ENCODE measurements at places on chromosomes 3 and 15.

DNA sequence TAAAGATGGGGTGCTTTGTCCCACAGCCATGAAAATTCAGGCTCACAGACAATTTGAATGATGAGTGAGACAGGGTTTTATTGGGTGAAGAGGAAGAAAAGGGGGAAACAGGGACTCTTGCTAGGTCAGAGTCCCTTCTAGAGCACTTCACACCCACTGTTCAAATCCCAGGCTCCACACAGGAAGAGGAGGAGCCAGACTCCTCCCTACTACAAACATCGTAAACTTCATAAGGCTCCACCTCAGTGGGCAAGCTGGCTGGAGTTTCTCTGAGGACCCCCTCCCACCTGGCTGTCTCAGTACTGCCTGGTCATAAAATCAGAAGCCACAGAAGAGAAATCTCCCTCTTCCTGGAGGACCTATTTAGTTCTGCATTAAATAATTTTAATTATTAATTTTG is 80.3 kb upstream of the KCNMB2 start:
- DNase-seq, result no peak

GRCh38 chr3:138888560-138888959 is 53.8 kb upstream of the PIK3CB start:
- no peak for DNase-seq

- DNase-seq, result no peak
These were observed 83.7 kb upstream of the IL12A start for GRCh38 chr3:159904911-159905310.

DNA sequence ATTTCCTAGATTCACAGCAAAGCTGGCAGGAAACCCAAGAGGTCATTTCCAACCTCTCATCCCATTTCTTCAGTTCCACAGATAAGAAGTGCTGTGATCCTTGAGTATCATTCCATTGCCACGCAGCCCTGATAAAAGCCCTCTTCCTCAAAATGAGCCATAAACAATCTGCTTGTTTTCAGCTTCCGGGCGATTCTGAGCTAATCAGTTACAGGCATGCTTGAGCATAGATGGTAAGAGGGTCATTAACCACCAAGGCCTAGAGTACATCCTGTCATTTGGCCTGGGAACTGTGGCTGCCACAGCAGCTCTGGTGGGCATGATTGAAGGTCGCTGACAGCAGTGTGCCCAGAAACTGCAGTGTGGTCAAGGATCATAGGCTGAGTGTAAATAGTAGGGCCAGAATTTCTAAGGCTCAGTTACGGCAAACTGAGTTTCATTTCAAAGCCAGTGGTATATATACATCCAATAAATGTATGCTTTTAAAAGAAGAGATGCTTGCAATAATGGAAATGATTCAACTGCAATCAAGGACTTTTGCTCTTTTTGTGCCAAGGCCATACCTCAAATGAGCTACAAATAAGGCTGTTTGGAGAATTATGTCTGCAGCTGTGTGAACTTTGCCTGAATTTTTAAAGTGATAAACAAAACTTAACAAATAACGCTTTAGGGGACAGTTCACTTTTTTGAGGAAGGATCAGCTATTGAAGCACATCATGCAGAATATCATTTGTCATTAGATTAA is 47.3 kb downstream of the P3H2 start:
- DNase-seq, result no peak

- no peak for DNase-seq
These were observed 51.3 kb downstream of the SMAD3 start for GRCh38 chr15:67116742-67117141.

DNA sequence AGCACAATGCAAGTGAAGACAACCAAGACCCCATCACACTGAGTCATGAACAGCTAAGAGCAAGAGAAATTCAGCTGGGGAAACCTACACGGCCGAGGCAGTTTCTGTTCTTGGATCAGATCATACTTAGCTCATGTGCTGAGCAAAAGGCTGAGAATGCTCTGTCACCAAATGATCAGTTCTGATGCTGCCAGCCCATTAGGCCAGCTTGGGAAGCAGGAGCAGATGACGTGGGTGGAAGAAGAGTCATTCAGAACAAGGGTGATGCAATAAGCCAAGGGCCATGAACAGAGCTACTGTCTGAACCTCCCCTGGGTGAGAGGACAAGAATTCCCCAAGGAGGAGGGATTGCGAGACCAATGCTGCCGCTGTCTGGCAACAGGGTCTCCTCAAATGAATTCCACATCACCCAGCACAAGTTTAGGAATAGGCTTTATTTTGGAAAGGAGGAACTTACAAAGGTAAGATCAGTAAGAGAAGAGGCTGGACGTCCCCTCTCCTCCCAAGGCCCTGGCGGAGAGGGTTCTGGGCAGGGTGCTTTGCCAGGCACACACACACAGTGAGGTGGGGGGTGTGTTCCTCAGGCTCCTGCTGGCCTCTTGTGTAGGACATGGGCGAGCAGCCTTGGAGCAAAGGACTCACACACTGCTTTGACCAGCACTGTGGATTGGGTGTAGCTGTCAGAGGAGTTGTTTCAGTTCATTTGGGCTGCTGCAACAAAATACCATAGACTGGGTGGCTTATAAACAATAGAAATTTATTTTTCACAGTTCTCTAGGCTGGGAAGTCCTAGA is 65.6 kb upstream of the CTXND1 start:
- DNase-seq, result no peak

GRCh38 chr15:98686983-98687382 is 38.6 kb downstream of the IGF1R start:
- no peak for DNase-seq
